ENCODE measurements at places on chromosomes 3 and 15. TPM values are rescaled to one million over a fixed set of nuclear protein-coding genes. Genes with fewer than 3 reads are reported as not detected.

- H3K4me3 ChIP-seq, result no peak overlapping the region
- no peak overlapping the region for H3K27ac ChIP-seq
- H3K27me3 ChIP-seq, result no peaks in the 10 kb centered on the region
- H3K36me3 ChIP-seq, result no peaks in the 10 kb centered on the region
- H3K4me1 ChIP-seq, result no peaks in the 10 kb centered on the region
Measured at GRCh38 chr15:40243126-40243810, 4.4 kb downstream of the PAK6 start.

GRCh38 chr3:12265508-12265907 lies 23.4 kb upstream of the PPARG start:
- no peak overlapping the region for H3K27ac ChIP-seq
- H3K4me1 ChIP-seq, result no peaks in the 10 kb centered on the region
- DNase-seq, result no peak
- H3K4me3 ChIP-seq, result no peak overlapping the region

GRCh38 chr3:101646726-101647125 lies 30.2 kb downstream of the ZBTB11 start:
- no peaks in the 10 kb centered on the region for H3K27me3 ChIP-seq
- no peak overlapping the region for H3K4me3 ChIP-seq
- H3K36me3 ChIP-seq, result peaks cover 20% of the 10 kb centered on the region
- H3K27ac ChIP-seq, result no peak overlapping the region
- peaks cover 9% of the 10 kb centered on the region for H3K4me1 ChIP-seq
- no peak for DNase-seq

DNA sequence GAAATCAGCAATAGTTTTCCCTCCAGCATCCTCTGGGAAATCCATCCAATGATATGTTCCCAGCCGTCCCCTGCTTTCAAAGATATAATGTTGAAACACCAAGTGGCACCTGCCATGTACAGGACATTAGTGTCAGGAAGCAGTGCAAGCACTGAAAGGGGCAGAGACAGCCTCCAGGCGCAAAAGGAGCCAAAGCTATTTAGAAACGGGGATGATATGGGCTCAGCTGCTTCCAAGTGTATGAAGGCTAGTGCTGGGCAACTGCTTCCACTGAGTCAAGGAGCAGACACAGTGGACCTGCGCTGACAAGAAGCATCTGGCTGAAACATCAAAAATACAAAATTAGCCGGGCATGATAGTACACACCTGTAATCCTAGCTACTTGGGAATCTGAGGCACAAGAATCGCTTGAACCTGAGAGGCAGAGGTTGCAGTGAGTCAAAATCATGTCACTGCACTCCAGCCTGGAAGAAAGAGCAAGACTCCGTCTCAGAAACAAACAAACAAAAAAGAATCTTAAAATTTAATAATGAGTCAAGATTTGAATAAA lies 119.7 kb downstream of the AQP9 start:
- H3K4me3 ChIP-seq, result no peak overlapping the region
- H3K4me1 ChIP-seq, result no peaks in the 10 kb centered on the region
- no peak overlapping the region for H3K27ac ChIP-seq
- no peak for DNase-seq
- no peaks in the 10 kb centered on the region for H3K36me3 ChIP-seq

- H3K4me3 ChIP-seq, result no peak overlapping the region
- peaks cover 59% of the 10 kb centered on the region for H3K4me1 ChIP-seq
- peak overlapping the region; percentile 75 for H3K27ac ChIP-seq
- peaks cover 11% of the 10 kb centered on the region for H3K36me3 ChIP-seq
- DNase-seq, result peak; percentile 41
Measured at GRCh38 chr3:5195605-5196004, 8.1 kb downstream of the EDEM1 start.

Gene EPB42
- total RNA-seq, result not detected

Gene LDHAL6B
- not detected for total RNA-seq

Measured in adrenal gland (tissue), 19 donors.